ENCODE measurements at places on chromosomes 6 and 20.

DNA sequence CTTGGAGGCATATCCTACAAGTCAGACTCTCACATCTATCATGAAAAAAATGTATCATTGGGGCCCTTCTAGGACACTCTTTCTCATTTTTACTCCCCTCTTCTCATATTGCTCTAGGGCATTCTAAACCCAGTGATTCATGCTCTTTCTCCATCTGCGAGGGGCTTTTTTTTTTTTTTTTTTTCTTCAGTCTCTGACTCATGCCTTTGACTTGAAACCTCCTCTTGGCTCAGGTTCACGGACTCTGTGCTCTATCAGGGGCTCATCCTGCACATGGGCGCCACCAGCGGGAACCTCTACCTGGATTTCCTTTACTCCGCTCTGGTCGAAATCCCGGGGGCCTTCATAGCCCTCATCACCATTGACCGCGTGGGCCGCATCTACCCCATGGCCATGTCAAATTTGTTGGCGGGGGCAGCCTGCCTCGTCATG lies 17.8 kb downstream of the SLC22A1 start:
- DNase-seq, result no peak

- DNase-seq, result peak; percentile 16
Measured at GRCh38 chr6:16731478-16732051, 29.7 kb downstream of the ATXN1 start.

DNA sequence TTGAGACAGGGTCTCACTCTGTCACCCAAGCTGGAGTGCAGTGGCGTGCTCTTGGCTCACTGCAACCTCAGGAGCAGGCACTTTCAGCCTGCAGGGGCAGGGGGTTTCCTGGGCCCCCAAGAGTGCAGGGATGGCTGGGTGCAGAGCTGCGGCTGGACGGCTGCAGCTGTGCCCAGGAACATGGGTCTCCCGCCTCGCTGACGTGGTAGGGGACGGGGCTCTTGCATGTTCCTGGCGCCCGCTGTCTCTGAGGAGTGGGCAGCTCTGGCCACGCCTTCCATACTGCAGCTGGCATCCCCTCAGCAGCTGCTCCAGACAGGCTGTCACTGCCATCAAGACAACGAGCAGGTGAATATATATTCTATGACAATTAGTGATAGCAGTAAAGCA lies 2.2 kb upstream of the DEK start:
- no peak for DNase-seq

DNA sequence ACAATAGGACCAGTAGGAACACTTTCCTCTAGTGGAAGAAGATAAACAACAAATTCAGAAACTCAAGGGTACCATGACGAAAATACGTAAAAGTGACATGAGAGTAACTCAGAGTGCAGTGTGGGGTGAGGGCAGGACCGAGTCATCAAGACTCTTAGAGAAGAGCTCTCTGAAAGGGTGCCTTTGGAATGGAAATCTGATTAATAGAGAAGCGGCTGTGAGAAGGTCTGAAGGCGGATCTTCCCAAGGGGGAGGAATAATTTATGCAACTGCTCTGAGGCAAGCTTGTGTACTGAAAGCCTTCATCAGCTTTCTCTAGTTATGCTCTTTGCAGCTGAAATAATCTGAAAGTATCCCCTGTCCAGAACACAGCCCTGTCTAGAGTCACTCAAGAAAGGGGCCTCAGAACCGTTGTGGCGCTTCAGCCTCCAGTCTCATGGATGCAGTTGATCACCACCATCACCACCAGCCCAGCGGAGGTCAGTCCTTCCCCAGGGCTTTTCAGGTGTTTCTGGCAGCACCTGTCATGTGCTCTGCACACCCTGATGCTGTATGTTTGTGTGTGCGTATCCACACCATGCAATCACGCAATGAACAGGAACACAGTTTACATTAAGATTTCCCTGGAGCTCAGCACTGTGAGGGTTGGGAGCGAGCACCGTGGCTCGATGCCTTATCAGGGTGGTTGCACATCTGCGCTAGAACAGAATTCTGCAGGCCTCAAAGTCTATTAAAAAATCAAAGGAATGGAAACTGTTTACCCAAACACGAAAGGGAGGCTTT lies 396.5 kb downstream of the SMOC2 start:
- DNase-seq, result no peak

DNA sequence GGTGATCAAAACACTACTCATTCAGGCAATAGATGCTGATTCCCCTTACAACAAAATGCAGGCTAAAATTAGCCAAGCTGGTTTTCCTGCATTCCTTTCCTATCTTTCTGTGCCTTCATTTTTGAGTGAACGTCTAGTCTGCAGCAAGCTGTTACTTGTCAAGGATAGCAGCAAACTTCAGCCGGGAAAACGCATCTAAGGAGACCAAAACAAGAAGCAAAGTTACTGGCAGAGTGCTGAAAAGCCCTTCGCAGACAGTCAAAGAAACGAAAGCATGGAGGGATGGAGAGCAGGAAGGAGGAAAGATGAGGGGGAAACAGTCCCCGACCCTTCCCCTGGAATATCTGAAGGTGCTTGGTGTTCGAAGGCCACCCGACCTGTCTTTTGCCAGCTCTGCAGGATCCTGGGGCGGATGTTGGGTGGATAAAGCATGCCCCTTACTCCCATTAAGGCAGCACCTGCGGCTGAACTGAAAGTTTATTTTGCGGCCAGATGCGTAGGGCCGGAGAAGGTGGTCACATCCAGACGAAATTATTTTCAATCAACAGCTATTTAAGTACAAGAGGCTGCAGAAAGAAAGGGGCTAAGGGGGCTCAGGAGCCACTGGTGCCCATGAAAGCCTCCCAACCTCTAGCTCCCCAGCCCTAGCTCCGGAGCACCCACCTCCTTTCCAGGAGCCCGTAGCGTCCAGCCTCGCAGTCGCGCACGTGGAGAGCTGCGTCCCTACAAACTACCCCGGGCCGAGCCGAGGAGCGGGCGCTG lies 538 bp downstream of the FERMT1 start:
- peak; percentile 59 for DNase-seq

Data from NCI-H1105 treated with DMSO at 0.1 percent for 48 hours (cell line).